ENCODE measurements at places on chromosomes 7 and 10.

DNA sequence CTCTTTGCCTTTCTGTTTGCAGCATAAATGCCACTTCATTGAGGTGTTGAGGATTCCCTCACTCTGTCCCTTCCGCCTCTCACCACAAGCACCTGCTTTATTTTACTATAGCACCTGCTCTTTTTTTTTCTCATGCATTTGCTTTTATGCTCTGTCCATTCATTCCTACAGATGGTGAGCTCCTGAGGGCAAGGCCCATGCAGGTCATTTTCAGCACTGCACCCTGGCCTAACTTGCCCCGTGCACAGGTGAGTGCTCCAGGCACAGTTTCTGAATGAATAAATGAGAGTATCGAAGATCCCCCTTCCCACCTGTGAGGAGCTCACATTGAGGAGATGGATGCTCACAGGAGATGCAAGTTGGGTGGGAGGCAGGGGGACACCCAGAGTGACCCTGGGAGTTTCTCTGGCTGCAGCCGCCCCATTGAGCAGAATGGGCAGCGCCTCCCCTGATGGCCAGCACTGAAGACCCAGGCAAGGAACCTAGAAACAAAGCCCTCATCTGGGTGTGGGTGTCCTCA is 1.2 kb upstream of the AKR1E2 start:
- peaks cover 2% of the 10 kb centered on the region for H3K4me1 ChIP-seq
- H3K27ac ChIP-seq: no peak overlapping the region
- no peaks in the 10 kb centered on the region for H3K27me3 ChIP-seq
- no peaks in the 10 kb centered on the region for H3K36me3 ChIP-seq
- H3K4me3 ChIP-seq: no peak overlapping the region
- no peak for DNase-seq

DNA sequence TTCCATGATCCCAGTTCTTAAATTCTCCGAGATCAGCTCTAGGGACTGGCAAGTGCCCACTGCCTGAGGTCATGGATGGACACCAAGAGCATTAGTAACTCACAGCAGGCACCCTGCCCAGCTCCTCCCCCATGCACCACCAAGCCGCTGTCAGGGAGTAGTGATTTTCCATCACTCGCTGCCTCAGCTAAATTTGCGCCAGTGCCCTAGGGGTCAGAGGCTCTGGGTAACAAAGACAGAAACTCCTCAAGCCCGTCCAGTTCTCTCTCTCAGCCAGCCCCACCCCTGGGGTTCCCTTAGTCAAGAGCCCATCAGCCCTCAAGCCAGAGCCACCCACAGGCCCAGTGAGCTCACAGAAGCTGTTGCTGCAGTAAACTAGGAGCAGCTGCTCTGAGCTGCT is 30.0 kb downstream of the PAX2 start:
- no peaks in the 10 kb centered on the region for H3K36me3 ChIP-seq
- no peak overlapping the region for H3K4me3 ChIP-seq
- no peaks in the 10 kb centered on the region for H3K27me3 ChIP-seq
- no peak for DNase-seq
- no peak overlapping the region for H3K27ac ChIP-seq
- no peaks in the 10 kb centered on the region for H3K4me1 ChIP-seq

- no peak for DNase-seq
- H3K4me3 ChIP-seq: no peak overlapping the region
- H3K36me3 ChIP-seq: no peaks in the 10 kb centered on the region
Observed at GRCh38 chr7:102456327-102456726, 8.3 kb downstream of the ALKBH4 start.

- no peak overlapping the region for H3K4me3 ChIP-seq
- no peaks in the 10 kb centered on the region for H3K27me3 ChIP-seq
- no peaks in the 10 kb centered on the region for H3K36me3 ChIP-seq
- H3K4me1 ChIP-seq: no peaks in the 10 kb centered on the region
- H3K27ac ChIP-seq: no peak overlapping the region
Observed at GRCh38 chr10:92387289-92387940, 96.4 kb downstream of the MARCHF5 start.

- H3K27me3 ChIP-seq: no peaks in the 10 kb centered on the region
- H3K4me1 ChIP-seq: no peaks in the 10 kb centered on the region
Observed at GRCh38 chr7:41125343-41125742, 577.5 kb downstream of the INHBA start.

DNA sequence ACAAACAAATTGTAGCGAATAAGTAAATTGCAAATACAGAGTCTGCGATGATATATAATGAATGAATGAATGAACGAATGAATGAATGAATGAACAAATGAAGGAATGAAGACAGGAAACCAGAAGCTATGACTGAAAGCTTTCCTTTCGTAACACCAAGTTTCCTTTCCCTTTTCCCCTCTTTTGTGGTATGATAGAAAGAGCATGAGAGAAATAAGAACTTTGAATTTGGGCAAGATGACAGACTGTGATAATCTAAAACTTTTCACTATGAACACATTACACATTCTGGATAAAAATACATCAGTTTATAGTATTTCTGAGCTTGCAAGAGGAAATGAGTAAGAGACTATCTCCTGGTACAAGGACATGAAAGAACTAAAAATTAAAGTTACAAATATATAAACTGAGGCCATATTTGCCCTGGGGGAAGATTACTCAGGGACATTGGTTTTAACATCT is 8.4 kb upstream of the UCN3 start:
- H3K27me3 ChIP-seq: no peaks in the 10 kb centered on the region
- no peak for DNase-seq
- H3K36me3 ChIP-seq: no peaks in the 10 kb centered on the region
- no peaks in the 10 kb centered on the region for H3K4me1 ChIP-seq

- H3K4me1 ChIP-seq: no peaks in the 10 kb centered on the region
- H3K36me3 ChIP-seq: no peaks in the 10 kb centered on the region
- DNase-seq: no peak
- no peak overlapping the region for H3K27ac ChIP-seq
- H3K4me3 ChIP-seq: no peak overlapping the region
- no peaks in the 10 kb centered on the region for H3K27me3 ChIP-seq
Observed at GRCh38 chr10:88810196-88810961, 7.8 kb downstream of the LIPM start.

GRCh38 chr10:30396293-30396692 is 37.7 kb upstream of the MAP3K8 start:
- H3K27me3 ChIP-seq: no peaks in the 10 kb centered on the region
- no peak overlapping the region for H3K4me3 ChIP-seq
- no peaks in the 10 kb centered on the region for H3K36me3 ChIP-seq
- H3K27ac ChIP-seq: no peak overlapping the region
- H3K4me1 ChIP-seq: peaks cover 7% of the 10 kb centered on the region

DNA sequence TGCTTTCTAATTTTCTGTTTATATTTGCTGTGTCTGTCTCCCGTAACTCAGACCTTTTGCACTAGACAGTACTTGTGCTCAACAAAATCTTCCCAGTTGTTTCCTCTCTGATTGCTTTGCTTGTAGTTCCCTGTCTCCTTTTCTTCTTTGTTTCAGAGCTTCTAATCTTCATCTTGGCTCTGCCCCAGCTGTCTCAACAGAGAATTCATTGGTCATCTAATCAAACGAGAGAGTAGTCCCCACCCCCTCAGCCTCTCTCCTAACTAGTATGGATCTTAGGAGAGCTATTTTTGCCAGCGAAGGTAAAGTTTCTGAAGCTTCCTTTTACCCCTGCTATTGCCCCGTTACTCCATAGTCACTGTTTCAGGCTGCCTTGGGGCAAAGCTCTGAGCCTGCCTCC is 32.8 kb downstream of the SLC26A4 start:
- no peaks in the 10 kb centered on the region for H3K36me3 ChIP-seq
- H3K27ac ChIP-seq: no peak overlapping the region
- no peak for DNase-seq
- H3K4me3 ChIP-seq: no peak overlapping the region
- no peaks in the 10 kb centered on the region for H3K27me3 ChIP-seq

DNA sequence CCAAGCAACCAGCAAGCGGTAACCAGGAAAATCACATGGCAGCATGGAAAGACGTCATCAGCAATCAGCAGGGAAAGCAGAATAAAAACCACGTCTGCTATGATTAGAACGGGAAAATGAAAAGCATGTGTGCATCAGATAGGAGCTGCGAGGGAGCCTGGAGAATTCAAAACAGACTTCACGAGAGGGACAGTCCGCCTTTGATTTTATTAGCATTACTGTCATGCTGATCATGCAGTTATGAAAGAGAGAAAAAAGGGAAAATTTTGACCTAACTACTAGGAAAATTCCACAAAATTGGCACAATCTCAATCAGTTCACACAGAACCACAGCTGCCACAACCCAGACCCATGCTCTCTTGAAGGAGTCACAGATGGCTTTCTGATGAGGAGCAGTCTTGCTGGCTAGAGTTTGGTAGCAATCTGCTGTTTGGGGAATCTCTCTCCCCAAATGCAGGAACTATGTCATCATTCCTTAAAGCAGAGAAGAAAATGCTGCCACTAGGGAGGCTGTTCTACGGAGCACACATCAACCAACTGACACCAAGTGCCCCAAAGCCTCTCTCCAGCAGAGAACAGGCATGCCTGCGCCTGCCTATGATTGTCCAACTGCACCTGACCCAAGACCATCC is 295.9 kb downstream of the TNS3 start:
- DNase-seq: no peak
- no peak overlapping the region for H3K4me3 ChIP-seq
- H3K27ac ChIP-seq: no peak overlapping the region
- no peaks in the 10 kb centered on the region for H3K27me3 ChIP-seq

DNA sequence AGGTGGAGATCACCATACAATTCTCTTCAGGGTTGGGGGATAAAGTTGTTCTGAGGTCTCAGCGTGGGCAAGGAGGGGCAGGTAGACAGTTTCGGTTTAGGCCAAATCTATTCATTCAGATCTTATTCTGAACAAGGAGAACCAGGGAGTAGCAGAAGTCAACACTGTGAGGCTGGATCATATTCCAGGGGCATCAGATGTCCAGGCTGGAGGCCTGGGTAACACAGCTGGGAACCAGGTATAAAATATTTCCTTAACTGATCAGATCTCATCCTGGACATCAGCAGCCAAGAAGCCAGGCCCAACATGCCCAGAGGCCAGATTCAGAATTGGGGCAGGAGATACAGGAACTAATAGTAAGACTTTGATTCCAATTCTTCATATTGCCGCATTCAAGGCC is 19.2 kb upstream of the FLNC start:
- H3K4me1 ChIP-seq: no peaks in the 10 kb centered on the region
- no peak for DNase-seq
- no peak overlapping the region for H3K27ac ChIP-seq
- H3K36me3 ChIP-seq: no peaks in the 10 kb centered on the region
